ENCODE measurements at places on chromosomes 6 and 20.

- no peak for DNase-seq
Measured at GRCh38 chr6:156695742-156696141, 81.4 kb upstream of the ARID1B start.

- DNase-seq = no peak
Measured at GRCh38 chr20:36527331-36528125, 13.8 kb upstream of the MYL9 start.

GRCh38 chr6:163820745-163821458 is 406.4 kb downstream of the QKI start:
- DNase-seq = no peak

- no peak for DNase-seq
Measured at GRCh38 chr6:110550353-110550752, 73.9 kb upstream of the SLC22A16 start.

DNA sequence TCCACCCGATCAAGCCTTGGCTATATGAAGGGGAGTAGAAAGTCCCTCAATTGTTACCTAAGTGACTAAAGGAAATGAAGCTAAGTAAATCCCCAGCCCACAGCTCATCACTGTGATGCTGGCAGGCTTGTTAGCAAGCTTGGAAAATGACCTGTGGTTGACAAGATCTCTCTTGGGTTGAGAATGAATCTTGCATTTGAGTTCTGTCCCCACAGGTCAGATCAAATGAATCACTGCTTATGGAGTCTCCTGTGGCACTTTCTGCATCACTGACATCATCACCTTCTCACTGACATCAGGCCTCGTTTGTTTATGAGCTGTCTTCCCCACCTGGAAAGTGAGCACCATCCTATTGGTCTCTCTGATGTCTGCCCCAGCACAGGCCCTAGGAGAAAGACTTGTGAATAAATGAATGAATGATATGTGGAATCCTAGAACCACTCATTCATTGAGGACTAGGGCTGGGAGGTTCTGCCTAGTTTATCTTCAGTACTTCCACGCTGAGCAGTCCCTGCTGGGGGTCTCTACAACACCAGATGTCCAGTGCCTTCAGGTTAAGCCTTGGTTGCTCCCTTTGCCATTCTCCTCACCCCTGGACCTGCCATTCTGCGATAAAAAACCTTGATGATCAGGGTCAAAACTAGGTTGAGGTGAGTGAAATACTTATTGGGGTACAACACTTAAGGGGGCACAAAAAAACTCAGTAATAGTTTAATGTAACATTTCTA is 318.4 kb upstream of the MOCS1 start:
- no peak for DNase-seq

GRCh38 chr20:61307686-61308476 is 55.8 kb downstream of the CDH4 start:
- DNase-seq = no peak

DNA sequence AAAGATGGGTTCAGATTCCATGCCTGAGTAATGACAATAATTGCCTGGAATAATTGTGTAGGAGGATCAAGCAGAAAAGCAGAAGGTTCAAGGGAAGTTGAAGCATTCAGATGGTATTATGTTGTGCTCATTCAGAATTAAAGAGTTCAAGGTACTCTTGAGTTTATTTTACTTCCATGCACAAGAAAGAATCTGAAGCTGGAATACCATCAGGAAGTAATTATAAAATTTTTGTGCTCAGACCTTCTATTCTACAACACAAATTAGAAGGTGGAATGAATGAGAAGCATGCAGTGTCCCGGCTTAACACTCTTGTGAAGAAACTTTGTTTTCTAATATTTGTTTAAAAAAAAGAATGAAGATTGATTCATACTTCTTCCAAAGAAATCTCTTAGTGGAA is 139.4 kb upstream of the ENPP5 start:
- no peak for DNase-seq

- no peak for DNase-seq
Measured at GRCh38 chr6:1322156-1322555, 10.3 kb downstream of the FOXQ1 start.

DNA sequence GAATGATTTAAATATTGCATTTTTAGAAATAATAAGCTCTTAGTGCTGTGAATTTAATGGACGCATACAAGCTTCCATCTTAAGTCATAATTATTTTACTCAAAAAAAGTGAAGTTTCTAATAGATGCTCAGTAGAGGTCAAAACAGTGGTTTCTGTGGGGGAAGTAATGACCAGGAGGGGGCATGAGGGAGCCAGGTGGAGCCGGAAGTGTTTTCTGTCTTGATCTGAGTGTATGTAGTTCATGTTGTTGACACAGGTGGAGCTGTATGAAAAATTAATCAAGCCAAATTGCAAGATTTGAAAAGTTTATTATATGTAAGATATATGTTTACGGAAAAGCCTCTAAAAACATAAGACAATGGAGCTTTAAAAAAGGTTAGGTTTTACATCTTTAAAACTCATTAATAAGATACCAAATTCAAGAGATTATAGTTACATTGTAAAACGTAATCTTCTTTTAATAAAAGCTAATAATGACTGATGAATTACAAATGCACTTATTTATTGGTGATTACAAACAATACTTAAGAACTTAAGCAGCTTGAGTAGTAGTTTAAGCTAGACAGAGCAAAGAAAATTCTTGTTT is 68.0 kb downstream of the PLAGL1 start:
- peak; percentile 18 for DNase-seq

DNA sequence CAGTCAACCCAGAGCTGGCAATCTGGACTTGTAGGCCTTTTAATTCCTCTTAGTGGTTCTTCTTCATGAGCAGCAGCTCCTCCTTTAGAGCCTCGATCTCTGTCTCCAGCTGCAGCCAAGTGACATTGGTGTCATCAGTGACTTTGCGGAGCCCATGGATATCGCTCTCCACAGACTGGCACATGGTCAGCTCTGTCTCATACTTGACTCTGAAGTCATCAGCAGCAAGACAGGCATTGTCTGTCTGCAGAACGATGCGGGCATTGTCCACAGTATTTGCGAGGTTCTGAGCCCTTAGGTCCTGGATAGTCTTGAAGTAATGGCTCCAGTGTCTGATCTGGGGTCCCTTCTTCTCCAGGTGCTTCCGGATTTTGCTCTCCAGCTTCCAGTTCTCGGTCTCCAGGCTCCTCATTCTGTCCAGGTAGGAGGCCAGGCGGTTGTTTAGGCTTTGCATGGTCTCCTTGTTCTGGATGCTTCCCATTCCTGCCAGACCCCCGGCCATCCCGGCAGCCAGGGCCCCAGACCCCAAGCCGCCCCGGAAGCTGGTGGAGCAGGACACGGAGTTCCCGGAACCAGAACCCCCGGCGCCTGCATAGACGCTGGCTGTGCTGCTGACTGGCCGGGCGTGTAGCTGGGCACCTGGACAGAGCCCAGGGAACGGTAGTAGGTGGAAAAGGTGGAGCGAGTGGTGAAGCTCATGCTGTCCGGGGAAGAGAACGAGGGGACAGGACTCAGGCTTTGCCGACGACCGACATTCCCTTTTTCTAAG is 15.1 kb downstream of the RFPL4B start:
- DNase-seq = no peak

GRCh38 chr20:32208499-32209154 is 947 bp downstream of the POFUT1 start:
- DNase-seq = no peak

- no peak for DNase-seq
Measured at GRCh38 chr6:148677594-148678476, 69.0 kb upstream of the UST start.

DNA sequence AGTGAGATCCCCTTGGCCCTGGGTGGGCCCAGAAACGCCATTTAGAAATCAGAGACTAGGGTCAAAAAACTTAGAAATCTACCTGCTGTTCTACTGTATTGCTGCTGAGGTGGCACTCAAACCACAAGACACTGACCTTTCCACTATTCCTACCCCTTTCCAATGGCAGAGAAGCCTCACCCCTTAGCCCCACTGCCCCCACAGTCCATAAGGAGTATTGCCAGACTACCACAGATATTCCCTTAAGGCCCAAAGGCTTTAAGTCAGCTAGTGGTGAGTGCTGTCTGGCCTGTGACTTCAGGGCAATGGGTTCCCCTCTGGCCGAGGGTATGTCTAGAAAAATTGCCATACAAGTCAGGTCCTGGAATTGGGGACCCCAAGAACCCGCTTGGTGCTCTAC is 656.1 kb downstream of the COL12A1 start:
- no peak for DNase-seq

DNA sequence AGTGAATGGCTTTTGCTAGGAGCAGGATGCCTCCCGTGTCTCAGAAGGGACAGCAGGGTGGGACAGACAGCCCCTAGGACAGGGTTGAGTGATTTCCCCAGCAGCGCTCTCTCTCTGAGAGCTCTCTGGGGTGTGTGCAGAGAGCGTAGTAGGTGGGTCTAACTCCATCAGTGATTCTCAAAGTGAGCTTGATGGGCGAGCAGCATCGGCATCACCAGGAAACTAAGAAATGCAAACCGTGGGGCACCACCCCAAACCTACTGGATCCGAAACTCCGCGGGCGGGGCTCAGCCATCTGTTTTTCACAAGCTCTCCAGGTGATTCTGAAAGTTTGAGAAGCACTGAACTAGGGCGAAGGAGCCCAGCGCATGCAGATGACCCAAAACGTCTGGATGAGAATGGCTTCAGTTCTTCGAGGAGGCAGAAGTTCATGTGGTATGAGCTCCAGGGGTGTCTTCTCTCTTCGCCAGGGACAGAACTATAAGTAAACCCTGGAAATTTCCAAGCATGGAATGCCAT is 119.6 kb upstream of the RNF24 start:
- DNase-seq = no peak

GRCh38 chr6:25173951-25174474 is 105.2 kb upstream of the CARMIL1 start:
- no peak for DNase-seq

- DNase-seq = no peak
Measured at GRCh38 chr6:110538416-110539160, 62.2 kb upstream of the SLC22A16 start.

- no peak for DNase-seq
Measured at GRCh38 chr6:100775667-100776066, 105.5 kb downstream of the ASCC3 start.

DNA sequence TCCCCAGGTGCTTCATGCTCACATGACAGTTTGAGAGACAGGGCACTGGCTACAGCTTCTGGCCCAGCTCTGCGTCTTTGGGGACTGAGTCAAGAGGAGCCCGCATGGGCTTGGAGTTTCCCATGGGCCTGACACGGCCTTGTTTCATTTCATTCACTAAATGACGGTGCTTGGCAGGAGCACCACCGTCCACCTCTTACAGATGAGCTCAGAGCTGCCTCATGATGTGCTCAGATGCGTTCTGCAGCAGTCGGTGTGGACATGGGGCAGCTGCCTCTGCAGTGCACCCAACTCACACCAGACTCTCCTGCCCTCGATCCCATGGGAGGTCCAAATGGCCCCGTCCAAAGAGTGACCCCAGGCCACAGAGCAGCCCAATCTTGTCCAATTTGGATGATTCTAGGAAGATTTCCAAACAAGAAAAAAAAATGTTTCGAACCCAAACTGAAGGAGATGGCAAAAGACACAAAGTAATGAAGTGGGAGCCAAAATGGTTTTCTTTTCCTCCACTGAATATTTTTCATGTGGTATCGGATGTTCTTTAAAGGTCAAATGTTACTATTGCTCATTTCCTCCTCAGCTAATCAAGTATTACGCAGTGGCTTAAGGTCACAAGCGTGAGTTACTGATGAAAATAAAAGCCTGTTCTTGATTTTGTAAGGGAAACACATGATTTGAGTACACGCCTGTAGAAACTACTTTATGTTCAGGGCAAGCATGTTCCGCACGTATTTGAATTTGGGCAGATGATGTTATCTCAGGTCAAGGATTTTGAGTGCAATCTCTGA is 524.2 kb downstream of the CDH26 start:
- DNase-seq = no peak

- DNase-seq = no peak
Measured at GRCh38 chr6:153436351-153436750, 305.3 kb upstream of the RGS17 start.

DNA sequence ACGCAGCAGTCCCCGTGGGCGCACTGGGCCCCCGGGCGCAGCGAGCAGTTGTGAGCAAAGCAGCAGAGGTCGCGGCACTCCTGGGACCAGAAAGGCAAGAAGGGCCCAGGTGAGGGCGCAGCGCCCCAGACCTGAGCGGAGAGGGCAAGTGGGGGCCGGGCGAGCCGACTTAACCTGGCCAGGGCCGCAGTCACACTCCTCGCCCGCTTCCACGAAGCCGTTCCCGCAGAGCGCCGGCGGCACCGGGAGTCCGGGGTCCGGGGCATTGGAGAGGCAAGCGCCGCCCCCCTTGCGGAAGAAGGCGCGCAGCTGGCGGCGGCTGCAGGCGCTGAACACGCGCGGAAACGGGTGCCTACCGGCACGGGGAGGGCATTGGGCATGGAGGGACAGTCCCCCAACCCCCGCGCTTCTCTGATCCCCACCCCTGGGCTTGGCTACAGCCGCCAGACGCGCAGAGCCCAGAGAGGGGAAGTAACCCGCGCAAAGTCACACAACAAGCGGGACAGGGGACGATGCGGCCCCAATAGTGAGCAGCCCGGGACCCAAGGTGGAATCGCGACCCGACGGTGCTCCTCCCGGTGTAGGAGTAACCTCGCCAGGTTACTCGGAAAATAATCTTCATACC is 9.2 kb downstream of the ADAM33 start:
- no peak for DNase-seq

GRCh38 chr20:60024245-60024644 is 66.0 kb downstream of the CDH26 start:
- no peak for DNase-seq

Measured in stimulated activated CD4-positive, alpha-beta T cell treated with anti-CD3 and anti-CD28 coated beads, Interleukin-1b, Interleukin-23, amount 100 ng/mL, for 4 hours (primary cell).